ENCODE measurements at places on chromosomes 3 and 15. TPM values are rescaled to one million over a fixed set of nuclear protein-coding genes. Genes with fewer than 3 reads are reported as not detected.

DLEC1 gene
- 1.5 TPM for total RNA-seq

POTEB3 gene
- not detected for total RNA-seq

CFAP92 gene
- total RNA-seq = 5.2 TPM

PP2D1 gene
- total RNA-seq = not detected

SERINC4 gene
- not detected for total RNA-seq

PPM1L gene
- 15.8 TPM for total RNA-seq

- DNase-seq = no peak
Measured at GRCh38 chr3:117314441-117315150, 605.0 kb downstream of the TUSC7 start.

DNA sequence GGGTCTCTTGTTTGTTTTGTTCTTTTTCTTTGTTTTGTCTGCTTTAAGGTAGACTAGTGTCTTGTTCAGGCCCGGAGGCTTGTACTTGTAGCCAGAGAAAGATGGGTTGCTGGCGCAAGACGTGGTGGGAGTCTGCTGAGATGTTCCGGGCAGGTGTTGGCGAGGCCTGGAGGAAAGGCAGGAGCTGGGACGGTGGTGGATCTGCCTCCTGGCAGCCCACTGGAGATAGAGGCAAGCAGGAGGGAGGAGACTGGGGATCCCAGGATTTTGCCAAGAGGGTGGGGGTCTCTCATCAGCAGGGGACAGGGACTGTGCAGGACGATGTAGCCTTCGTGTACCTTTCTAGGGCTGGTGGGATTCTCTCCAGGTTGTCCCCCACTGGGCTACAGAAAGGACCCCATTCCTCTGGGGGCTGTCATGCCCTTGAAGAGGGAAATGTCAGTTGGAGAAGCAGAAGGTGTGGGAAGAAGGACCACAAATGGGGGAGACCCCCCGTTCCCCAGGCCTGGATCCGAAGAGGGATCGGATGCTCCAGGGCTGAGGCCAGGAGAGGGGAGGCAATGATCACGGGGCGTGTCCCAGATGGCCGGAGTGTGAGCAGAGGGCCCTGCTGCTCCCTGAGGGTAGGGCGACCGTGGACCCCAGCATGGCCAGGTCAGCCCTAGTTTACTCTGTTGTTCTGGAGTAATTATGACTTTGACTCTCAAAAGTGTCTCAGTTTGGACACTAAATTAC, 7.0 kb downstream of the CHAC1 start:
- DNase-seq = no peak

DNA sequence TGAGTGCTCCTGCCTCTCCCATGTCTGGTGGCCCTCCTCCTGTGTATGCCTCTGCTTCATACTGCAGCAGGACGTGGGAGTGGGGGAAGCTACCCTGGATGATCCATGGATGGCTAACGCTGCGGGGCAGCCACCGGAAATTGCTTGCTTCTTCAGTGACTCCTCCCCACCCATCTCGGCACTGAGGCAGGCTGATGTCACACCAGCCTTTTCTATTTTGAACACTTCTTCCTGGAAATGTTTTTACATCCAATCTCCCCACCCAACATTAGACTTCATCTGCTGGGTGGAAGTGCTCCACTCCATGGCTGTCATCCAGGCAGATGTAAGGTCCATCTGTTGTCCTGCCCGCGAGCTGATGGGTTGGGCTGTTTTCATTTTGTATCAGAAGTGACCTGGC, 58.9 kb upstream of the MUC13 start:
- DNase-seq = no peak

DNA sequence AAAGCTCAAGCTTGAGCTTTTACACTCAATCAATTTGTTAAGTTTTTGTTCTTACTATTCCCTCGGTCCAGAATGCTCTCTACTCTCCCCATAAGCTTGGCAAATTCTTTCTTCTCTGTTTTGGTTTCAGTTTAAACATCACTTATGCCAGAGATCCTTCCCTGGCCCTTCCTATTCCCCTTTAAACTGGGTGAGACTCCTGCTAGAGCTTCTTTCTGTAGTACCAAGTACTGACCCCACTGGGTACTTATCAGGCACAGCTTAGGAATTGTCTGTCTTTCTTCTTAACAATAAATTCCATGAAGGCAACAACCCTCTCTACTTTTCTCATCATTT, 76.7 kb upstream of the PHLDB2 start:
- no peak for DNase-seq

DNA sequence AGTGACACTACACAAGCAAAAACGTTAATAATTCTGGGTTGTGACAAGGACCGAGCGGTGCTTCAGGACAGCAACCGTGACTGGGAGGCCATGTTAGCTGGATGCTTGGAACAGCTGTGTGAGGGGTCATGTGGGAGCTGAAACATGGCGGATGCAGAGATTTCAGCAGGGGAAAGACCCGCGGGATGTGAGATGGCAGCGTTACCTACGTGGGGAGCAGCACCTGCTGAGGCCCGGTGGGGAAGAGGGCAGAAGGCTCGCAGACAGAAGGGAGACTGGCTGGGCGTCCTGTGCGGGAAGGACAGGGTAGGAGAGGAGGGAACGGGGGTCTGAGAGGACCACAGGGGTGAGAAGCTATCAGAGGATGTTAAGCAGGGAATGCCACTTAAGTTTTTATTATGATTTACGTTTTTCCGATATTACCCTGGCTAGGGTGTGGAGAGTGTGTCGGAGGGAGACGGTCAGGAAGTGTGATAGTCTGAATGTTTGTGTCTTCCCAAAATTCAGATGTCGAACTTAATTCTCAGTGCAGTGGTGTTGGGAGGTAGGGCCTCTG, 228.8 kb upstream of the LYSMD4 start:
- DNase-seq = no peak

DNA sequence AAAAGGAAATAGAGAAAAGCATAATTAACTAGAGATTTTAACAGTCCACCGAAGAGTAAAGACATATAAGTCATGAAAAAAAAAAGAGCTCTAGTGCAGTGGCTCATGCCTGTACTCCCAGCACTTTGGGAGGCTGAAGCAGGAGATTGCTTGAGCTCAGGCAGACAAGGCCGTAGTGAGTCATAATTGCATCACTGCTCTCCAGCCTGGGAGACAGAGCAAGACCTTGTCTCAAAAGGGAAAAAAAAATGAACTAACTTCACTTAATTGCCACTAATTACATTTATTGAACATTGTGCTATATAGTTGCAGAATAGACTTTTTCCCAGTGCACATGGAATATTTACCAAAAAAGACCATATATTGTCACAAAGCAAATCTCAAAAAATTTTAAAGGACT, 221.8 kb downstream of the CBLB start:
- peak; percentile 34 for DNase-seq

GRCh38 chr3:148585671-148586379, 111.9 kb upstream of the AGTR1 start:
- no peak for DNase-seq

DNA sequence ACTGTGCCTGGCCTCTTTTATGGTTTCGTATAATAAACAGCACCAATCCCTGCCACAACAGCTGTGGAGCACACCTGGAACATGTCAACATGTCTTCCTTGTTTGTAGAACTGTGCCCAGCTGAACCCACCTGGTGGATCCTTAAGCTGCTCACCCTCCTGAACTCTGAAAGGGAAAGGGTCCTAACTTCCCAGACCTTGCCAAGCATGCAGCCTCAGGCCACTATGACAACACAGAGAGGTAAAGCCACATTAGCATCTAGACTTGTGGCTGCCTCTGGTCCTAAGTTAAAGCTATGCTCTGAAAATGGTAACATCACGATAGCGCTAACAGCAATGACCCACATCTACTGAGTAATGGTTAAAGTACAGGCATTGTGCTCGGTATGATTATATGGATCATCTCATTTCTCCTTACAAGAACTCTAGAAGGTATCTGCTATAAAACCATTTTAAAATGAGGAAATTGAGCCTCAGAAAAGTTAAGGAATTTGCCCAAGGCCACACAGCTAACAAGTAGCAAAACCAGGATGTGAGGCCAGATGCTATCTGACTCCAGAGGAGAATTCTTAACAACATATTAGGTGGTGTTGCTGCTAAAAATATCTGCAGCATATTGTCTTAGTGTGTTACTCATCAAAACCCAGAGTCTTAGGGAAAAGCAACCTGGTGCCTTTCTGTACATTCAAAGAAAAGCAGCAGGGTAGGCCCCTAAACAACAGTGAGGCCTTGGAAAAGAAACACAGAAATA, 23.1 kb upstream of the HERC1 start:
- DNase-seq = no peak

DNA sequence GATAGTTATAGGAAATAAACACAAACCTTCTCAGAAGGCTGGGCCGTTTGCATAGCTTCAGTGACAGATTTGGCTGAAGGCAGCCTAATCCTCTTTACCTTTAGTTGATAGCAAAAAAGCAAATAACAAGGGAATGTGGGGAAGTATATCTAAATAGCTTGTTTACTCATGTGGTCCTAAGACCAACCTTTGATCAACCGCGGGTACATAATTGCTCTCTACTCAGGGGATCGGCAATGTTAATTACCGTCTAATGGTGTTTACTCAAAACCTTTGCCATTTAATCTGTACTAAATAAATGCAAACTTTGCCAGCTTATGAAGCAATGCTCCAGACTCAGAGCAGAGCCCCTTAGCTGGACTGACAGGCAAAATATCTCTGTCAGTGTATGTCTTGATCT, 51.6 kb downstream of the EIF3J start:
- DNase-seq = no peak

DNA sequence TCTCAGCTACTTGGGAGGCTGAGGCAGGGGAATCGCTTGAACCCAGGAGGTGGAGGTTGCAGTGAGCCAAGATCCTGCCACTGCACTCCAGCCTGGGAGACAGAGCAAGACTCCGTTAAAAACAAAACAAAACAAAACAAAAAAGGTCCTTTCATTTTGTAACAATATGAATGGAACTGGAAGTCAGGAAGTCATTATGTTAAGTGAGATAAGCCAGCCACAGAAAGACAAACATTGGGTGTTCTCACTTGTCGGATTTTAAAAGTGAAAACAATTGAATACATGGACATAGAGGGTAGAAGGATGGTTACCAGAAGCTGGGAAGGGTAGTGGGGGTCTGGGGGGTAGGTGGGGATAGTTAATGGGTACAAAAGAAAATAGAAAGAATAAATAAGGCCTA, 12.5 kb upstream of the B3GALNT1 start:
- no peak for DNase-seq

- DNase-seq = no peak
Measured at GRCh38 chr3:180062771-180063170, 26.0 kb upstream of the PEX5L start.

GRCh38 chr3:50168791-50169190, 13.7 kb downstream of the SEMA3F start:
- no peak for DNase-seq

DNA sequence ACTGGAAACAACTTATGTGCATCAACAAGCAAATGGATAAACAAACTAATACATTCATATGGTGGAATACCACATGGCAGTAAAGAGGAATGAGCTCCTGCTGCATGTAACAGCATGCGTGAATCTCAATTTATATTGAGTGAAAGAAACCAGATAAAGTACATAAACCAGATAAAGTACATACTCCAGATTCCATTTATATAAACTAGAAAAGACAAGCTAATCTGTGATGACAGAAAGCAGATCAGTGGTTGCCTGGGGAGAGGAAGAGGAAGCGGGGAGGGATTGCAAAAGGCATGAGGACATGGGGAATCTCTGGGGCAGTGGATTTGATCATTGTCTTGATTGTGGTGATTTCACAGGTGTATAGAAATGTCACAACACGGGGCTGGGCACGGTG, 34.2 kb downstream of the LIMD1 start:
- DNase-seq = peak; percentile 55

- no peak for DNase-seq
Measured at GRCh38 chr3:131518680-131519079, 15.9 kb upstream of the MRPL3 start.

GRCh38 chr15:95075792-95076677, 844.7 kb downstream of the MCTP2 start:
- DNase-seq = no peak

Data from stomach (tissue), 19 donors.